ENCODE measurements at places on chromosomes 2 and 18.

DNA sequence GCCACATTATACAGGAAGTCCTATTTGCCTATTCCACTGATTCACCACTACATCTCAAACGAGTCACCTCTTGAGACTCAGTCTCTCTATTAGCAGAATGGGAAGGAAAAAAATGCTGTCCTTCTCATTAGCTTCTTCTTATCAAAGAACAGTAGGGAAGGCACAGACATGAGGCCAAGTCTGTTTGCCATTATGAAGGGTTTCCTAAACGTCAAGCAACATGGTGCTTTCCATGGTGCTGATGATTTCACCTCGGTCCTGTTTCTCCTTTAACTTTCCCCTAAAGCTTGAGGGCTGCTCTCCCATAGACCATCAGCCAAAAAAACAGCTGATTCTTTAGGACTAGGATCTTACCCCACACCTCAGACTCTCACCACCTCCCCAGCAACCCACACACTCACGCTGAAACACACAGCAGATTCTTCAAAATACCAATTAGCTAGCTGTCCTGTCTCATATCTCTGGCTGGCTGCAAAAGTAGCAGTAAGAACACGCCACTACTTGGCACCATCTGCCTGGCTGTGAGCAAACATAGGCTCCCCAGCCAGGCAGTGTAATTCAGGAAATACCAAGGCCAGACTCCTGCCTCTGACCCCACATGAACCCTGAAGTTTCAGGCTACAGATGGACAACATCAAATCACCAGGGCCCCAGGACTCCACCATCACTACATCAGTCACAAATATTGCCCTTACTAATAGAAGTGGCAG is 30.5 kb downstream of the GALNT14 start:
- no peak for DNase-seq

- no peak for DNase-seq
These were observed 108.3 kb downstream of the SMAD7 start for GRCh38 chr18:48842259-48843061.

DNA sequence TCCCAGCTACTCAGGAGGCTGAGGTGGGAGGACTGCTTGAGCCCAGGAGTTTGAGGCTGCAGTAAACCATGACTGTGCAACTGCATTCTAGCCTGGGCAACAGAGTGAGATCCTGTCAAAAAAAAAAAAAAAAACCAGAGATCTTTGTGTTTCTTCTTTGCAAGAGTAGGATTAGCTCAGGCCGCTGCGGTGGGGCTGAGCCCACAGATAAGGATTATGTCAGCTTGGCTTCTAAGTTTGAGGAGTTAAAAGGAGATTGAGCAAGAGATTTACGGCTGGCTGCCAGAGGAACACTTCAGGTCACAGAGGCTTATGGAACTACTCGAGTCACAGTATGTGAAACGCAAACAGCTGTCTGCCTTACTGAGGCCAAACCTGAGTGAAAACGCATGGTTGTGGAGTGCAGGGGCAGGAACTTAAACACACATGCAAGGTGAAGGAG is 146.7 kb upstream of the L3MBTL4 start:
- peak; percentile 82 for DNase-seq

- DNase-seq = no peak
These were observed 23.6 kb upstream of the KCNG2 start for GRCh38 chr18:79774111-79774510.

- no peak for DNase-seq
These were observed 66.3 kb downstream of the SP110 start for GRCh38 chr2:230153390-230153976.

DNA sequence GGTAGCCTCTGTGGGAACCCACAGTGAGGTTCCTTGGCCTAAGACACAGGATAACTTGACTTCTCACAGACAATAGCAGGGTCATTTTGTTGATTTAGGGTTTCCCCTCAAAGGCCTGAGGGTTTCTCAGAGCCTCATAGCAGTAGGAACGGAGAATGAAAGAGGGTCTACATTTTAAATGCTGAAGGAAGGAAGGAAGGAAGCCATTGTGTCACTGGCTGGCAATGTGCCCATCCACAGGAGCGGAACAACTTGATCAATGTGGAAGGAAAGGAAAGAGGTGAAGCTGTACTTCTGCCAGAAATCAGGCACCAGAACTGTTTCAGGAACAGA is 5.1 kb downstream of the IL1B start:
- DNase-seq = no peak

Data from fibroblast of the conjunctiva (primary cell).